ENCODE measurements at places on chromosomes 16 and 17.

GRCh38 chr17:75267411-75268232, 3.4 kb downstream of the MIF4GD start:
- no peak for DNase-seq

DNA sequence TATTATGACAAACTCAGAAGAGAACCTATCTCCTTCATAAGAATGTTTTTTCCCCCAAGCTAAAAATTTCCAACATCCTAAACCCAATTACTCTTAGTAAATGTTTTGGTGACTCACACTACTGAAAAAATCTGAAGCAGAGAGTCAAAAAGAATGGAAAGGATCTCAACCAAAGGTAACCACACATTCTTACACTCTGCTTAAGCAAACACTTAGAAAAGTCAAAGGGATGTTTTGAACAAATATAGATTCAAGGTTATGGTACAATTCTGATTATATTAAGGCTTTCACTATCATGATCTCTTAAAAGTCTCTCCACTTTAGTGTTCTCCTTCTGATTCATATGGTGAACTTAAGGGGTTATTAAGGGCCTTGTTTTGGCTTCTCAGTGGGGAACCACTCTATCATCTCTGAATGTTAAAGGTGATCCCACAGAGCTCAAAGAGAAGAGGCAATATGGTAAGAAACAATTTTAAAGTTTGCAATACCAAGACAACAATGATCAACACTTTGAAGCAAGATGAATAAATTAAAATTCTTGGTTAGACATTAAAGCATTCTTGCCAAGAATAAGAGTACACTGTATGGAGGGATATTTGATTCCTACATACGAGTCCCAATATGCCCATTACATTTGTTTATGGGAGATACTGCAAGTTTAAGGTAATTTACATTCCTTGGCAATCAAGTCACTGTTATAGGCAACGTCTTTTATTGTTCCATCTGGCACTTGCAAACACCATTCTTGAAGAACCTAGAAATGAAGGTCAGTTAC, 69.2 kb downstream of the CDC27 start:
- DNase-seq: no peak

DNA sequence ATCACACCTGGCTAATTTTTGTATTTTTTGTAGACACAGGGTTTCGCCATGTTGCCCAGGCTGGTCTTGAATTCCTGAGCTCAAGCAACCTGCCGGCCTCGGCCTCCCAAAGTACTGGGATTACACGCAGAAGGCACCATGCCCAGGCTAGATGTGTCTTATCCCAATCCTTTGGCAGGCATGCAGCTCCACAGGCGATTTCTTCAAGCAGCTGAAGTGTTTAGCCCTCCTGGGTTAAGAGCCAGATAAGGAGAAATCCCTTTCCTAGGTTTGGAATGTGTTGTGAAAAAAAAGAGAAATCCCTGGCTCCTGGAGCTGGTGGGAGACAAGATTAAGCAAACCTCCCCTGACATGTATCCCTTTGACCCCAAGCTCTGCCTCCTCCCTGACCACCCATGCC, 2.1 kb upstream of the NHERF1 start:
- no peak for DNase-seq

DNA sequence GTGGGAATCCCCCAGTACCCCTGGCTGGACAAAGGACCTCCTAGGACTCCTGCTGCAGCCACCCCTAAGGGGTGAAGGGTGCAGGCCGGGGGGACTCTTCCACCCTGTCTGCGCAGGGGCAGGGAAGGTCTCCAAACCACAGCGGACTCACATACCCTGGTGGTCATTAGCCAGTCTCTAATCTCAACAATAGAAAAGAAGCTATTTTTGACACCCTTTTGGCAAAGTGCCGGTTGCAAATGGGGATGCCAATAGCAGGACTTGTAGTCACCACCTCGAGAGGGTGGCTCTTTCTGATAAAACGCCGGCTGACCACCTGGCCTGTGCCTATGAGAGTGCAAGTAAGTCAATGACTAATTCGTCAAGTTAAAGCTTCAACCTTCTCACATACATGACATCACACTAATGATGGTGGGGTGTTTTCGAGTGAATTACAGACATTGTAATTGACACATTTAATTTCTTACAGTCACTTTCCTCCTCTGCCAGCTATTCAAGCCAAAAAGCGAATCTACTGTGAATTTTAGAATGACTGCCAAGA, 23.1 kb upstream of the DNAH17 start:
- peak; percentile 29 for DNase-seq

DNA sequence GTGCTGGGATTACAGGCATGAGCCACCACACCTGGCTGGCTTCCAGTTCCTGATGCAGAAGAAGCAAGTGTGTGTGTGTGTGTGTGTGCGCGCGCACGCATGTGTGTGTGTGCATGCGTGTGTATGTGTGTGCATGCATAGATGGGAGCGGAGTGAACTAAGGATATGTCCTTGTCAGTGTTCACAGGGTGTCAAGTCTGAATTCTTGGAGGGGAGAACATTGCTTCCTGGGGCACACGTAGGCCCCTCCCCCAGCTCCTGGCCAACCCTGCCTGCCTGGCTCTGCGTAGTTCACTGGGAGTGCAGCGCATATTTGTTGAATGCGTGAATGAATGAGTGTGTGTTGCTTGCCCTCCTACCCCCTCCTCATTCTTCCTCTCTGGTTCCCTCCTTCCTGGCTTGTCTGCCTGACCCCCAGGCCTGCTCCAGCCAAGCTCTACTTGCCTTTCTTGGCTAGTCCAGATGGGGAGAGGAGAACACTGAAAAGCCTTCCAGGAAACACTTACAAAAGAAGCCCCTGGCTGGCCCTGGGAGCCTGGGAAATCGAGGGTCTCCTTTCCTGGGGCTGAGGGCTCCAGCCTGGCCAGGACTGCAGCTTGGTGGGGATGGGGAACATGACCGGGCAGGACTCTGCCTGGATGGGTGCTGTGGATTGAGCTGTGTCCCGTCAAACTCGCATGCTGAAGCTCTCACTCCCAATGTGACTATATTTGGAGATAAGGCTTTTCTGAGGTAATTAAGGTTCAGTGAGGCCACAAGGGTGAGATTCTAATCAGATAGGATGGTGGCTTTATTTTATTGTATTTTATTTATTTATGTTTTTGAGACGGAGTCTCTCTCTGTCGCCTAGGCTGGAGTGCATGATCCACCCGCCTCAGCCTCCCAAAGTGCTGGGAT, 27.9 kb downstream of the IGFBP4 start:
- no peak for DNase-seq

DNA sequence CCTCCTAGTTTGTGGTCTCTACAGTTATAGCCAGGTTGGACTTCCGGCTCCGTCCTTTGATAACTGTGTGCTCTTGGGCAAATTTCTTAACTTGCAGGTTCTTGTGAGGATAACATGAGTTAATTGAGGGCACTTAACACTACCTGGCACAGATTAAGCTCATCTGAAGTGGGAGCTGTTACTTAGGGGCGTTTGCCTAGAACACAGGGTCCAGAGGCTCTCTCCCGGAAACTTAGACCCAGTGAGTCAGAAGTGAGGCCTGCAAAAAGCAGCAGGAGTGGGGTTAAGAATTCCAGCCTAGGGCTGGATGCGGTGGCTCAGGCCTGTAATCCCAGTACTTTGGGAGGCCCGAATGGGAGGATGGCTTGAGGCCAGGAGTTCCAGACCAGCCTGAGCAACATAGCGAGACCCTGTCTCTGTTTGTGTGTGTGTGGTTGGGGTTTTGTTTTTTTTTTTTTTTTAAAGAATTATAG, 1.4 kb downstream of the MVP start:
- no peak for DNase-seq

DNA sequence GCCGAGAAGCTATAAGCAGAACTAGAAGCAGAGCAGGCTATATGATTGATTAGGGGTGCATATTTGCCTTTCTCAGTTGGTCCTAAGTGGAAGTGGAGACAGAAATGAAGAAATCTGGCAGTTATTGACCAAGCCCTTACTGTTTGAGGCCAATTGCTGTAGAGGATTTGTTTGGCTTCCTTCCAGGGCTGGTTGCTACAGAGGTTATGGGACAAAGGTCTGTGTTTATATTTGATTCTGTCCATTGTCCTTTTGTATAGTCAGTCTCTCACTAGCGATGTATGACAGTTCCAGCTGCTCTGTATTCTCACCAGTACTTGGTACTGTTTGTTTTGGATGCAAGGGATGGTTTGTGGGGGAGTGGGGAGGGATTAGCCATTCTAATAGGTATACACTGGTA, 7.3 kb upstream of the ALOX15 start:
- no peak for DNase-seq

DNA sequence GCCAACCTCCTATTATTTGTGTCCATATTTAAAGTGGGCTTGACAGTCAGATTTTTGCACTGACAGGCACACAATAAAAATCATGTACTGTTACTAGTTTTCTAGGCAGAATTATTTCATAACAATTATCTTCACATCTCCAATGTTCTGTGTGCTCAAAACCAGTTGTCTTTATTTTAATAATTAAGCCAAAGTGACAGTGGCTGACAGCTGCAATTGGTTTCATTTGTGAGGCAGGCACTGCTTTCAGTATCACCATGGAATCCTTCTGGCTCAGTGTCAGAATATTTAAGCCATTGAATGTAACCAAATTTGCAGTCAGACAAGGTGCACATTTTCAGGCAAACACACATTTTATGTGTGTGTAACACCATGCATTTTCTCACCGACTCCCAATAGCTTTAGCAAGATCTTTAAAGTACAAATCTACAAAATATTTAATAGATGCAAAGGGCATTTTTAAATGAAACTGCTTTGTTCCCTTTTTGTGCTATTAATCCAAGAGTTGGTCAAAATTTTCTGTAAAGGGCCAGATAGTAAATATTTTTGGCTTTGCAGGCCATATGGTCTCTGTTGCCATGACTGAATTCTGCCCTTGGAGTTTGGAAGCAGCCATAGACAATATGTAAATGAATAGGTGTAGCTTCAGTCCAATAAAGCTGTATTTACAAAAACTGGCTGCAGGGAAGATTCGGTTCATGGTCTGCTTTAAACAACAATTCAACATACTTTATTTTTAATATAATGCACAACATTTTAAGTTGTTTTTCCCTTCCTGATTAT, 486.0 kb downstream of the KCNJ2 start:
- peak; percentile 78 for DNase-seq

DNA sequence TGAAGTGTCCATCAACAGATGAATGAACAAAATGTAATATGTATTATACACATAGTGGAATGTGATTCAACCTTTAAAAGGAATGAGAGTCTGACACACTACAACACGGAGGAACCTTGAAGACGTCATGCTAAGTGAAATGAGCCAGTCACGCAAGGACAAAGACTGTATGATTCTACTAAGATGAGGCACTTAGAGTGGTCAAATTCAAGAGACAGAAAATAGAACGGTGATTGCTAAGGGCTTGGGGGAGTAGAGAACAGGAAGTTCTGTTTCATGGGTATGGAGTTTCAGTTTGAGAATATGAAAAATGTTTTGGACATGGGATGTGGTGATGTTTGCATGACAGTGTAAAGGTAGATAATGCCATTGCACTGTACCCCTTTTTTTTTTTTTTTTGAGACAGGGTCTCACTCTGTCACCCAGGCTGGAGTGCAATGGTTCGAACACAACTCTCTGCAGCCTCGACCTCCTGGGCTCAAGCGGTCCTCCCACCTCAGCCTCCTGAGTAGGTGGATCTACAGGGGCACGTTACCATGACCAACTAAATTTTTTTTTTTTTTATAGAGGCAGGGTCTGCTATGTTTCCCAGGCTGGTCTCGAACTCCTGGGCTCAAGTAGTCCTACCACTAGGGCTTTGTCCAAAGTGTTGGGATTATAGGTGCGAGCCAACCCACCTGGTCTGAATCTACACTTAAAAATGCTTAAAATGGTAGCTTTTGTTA, 2.9 kb upstream of the CCDC102A start:
- DNase-seq: no peak

DNA sequence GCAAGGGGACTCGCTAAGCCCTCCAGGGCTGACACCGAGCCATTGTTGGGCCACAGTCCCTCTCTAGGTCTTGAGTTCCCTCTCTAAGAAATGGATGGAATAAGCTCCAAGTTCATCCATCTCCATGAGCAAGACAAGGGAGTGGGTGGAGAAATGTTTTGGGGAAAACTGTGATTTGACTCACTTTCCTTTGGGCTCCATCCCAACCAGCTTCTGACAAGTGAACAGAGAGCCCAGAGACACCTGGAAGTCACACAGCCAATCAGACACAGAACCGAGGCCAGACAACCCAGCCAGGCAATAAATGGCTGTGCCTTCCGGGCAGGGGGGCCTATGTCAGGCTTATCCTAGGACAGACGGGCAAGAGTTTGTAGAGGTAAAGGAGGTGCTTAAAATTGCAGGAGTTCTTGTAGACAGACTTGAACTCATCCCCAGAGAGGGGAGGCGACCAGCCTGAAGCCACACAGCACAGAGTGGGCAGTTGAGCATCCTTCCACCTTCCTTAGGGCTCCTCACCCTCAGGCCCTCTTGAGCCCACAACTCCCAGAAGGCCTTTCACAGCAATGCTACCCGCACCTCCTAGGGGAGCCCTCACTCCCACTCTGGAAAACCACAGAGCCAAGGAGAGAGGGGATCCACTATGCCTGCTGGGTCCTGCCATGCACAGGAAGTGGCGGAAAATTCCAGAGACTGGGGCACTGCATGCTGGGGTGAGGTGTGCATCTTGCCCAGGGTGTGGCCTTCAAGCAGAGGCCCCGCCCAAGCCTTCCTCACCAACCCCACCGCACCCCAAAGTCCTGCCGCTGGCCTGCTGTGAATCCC, 9.5 kb upstream of the FAM83G start:
- DNase-seq: no peak

DNA sequence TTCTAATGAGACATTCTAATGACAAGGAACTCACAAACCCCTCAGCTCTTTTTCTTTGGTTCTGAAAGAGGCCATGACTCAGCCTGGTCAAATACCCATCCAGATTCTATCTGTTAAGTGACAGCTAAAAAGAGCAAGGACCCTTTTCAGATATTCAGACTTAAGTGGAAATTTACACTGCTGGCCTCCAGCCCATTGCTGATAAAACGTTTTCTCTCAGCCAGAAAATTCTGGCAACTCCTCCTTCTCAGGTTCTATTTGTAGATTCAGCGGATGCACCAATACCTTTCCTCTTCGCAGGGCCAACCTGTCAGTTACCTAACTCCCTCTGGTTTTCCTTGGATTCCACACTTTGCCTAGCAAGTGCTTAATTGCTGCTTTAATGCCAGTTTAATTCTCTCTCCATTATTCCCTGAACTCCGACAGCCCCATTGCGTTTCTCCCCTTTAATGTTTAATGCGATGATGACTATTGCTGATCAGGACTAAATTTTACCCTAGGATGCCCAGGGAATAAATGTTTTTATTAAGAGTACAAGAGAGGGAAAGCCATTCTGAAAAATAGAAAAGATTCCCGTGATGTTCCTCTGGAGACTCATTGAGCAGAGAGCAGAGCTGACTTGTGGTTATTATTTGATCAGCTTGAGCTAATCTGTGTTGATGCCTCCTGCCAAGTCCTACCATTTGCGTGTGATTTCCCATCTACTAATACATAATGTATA, 35.9 kb upstream of the TOM1L1 start:
- no peak for DNase-seq

- no peak for DNase-seq
Measured at GRCh38 chr17:80942423-80943345, 49.0 kb upstream of the CHMP6 start.

Measured in NCI-H1694 treated with DMSO at 0.1 percent for 48 hours (cell line).